ENCODE measurements at places on chromosomes 1 and 21.

GRCh38 chr1:91623020-91623419, 122.4 kb downstream of the CDC7 start:
- DNase-seq: no peak

DNA sequence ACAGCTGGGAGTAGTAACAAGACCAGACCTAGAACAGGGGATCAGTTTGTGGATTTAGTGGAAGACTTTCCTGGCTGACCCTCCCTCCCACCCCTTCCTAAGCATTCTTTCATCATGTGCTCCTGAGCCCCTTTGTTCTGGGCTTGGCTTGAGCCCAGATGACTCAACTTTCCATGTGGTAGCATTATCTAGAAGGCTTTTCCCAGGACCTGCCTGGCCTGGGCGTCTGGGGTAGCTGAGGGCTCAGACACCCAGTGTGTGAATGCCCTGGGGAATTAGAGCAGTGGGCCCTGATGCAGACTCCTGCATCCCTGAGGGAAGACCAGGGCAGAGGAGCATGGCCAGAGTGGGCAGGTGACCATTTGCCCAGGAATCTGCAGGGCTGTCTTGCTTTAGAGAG, 44.1 kb upstream of the TSPAN2 start:
- DNase-seq: no peak

- DNase-seq: no peak
These were observed 6.9 kb downstream of the CASQ1 start for GRCh38 chr1:160197231-160197630.

DNA sequence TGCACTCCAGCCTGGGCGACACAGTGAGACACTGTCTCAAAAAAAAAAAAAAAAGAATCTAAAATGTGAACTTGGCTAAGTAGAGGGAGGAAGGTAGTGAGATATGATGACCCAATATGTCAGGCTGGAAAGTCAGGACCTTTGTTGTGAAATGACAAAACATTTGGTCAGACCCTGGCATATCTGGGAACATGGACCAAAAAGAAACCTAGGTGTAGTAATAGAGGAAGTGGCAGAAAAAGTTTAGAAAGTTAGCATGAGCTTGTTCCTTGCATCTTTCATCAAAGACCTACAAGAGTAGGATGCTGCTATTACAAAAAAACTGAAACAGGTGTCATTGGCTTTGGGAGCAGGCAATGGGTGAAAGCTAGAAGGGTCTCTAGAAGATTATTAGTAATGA, 7.3 kb upstream of the S100A3 start:
- no peak for DNase-seq

- no peak for DNase-seq
These were observed 80.3 kb upstream of the ZNF281 start for GRCh38 chr1:200490183-200490582.

DNA sequence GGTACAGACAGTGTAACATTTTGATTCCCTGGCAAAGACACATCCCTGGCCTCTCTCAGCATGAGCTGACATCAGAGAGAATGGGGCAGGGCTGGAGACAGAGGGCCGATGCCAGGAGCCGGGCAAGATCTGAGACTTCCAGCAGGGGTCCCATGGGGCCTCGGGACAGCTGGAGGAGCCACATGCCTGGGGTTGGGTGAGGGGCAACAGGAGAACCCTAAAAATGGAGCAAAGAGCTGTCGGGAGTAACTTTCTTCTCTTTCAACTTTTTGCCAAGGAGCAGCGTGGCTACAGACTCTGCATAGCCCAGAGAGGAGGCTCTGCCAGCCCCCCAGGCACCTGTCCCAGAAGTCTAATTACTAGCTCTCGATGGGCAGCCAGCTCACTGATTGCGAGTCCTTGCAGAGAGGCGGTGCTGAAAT, 130.8 kb downstream of the LACTBL1 start:
- no peak for DNase-seq

GRCh38 chr1:89894210-89895201, 73.7 kb downstream of the LRRC8D start:
- DNase-seq: no peak

- DNase-seq: no peak
These were observed 73.5 kb downstream of the PIK3R3 start for GRCh38 chr1:46058936-46059335.

Data from lower lobe of right lung (tissue), 2 donors.